ENCODE measurements at places on chromosomes 2 and 18. TPM values are rescaled to one million over a fixed set of nuclear protein-coding genes. Genes with fewer than 3 reads are reported as not detected.

PLB1 gene
- total RNA-seq = 2.2 TPM

SIX3 gene
- total RNA-seq = not detected

CNOT11 gene
- total RNA-seq = 65.2 TPM

NETO1 gene
- total RNA-seq = not detected

UGT1A3 gene
- total RNA-seq = not detected

ZC3H15 gene
- total RNA-seq = 64.8 TPM

SERPINB10 gene
- 0.28 TPM for total RNA-seq

MOGAT1 gene
- not detected for total RNA-seq

ERBB4 gene
- not detected for total RNA-seq

LYG1 gene
- total RNA-seq = not detected

ALPP gene
- total RNA-seq = not detected

CHRNG gene
- not detected for total RNA-seq

DNAJC5G gene
- total RNA-seq = not detected

RBM44 gene
- 0.09 TPM for total RNA-seq

ICOS gene
- not detected for total RNA-seq

TUBA3E gene
- total RNA-seq = not detected

IL1B gene
- 63.4 TPM for total RNA-seq

TMEM178A gene
- total RNA-seq = 0.56 TPM

DIPK1C gene
- total RNA-seq = not detected

MGAT5 gene
- 22.0 TPM for total RNA-seq

SERPINB13 gene
- total RNA-seq = 44.9 TPM

SRBD1 gene
- total RNA-seq = 10.7 TPM

NCKAP5 gene
- 1.8 TPM for total RNA-seq

C2orf69 gene
- 10.0 TPM for total RNA-seq

ANKRD53 gene
- total RNA-seq = not detected

POTEJ gene
- total RNA-seq = not detected

AKAIN1 gene
- not detected for total RNA-seq

RGPD3 gene
- total RNA-seq = 0.09 TPM

LRRTM4 gene
- total RNA-seq = not detected

ASB18 gene
- total RNA-seq = not detected

RAB17 gene
- 0.85 TPM for total RNA-seq

FEV gene
- total RNA-seq = not detected

UGT1A8 gene
- 0.37 TPM for total RNA-seq

BBS5 gene
- 3.5 TPM for total RNA-seq
